ENCODE measurements at places on chromosomes 1 and 21.

- no peak for DNase-seq
Observed at GRCh38 chr1:174217787-174218574, 58.7 kb downstream of the RABGAP1L start.

- no peak for DNase-seq
Observed at GRCh38 chr1:241485145-241485544, 34.4 kb downstream of the FH start.

DNA sequence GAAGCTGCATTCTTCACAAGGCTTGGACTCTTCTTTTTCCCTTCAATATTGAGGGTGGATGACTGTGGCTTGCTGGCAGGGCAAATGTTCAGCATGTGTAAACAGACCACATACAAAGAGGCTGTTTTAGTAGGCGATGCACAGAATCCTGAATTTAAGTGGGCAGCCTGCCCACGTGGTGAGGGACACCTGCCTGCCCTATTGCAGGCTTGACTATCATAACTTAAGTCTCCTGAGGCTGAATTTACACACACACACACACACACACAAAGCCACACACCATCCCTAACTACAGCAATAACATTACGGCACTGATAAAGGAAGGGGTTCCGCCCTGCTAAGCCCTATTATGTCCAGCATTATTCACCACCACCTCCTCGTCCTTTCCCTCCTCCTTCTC is 15.9 kb downstream of the SYT2 start:
- DNase-seq = no peak

- DNase-seq = no peak
Observed at GRCh38 chr1:172252321-172252720, 168.2 kb upstream of the C1orf105 start.

- DNase-seq = no peak
Observed at GRCh38 chr21:29181799-29182470, 51.5 kb downstream of the MAP3K7CL start.

DNA sequence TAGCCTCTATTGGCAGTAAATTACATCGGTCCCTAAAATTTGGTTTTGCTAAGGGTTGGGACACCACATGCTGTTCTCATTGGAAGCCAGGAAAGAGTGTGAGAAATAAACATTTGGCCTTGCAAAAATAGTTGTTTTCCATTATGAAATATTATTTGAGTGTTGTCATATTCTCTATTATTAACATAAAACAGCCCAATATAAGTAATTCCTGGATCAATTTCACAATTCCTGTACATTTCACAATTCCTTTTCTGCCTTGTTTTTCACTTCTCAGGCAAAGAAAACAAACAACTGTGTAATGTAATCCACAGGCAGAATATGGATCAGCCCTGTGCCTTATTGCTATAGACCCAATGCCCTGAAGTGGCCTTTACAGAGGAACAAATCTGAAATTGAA is 40.5 kb downstream of the C1orf87 start:
- no peak for DNase-seq

- peak; percentile 39 for DNase-seq
Observed at GRCh38 chr21:32562426-32562825, 22.9 kb downstream of the TCP10L start.

- DNase-seq = no peak
Observed at GRCh38 chr1:229148743-229149142, 122.2 kb upstream of the RAB4A start.

Data from lower leg skin (tissue), 4 donors.